AG04450 (cell line): ENCODE measurements at places on chromosomes 7 and 10. TPM values are rescaled to one million over a fixed set of nuclear protein-coding genes. Genes with fewer than 3 reads are reported as not detected.

- DNase-seq = no peak
Measured at GRCh38 chr7:45586542-45587520, 12.7 kb downstream of the ADCY1 start.

DNA sequence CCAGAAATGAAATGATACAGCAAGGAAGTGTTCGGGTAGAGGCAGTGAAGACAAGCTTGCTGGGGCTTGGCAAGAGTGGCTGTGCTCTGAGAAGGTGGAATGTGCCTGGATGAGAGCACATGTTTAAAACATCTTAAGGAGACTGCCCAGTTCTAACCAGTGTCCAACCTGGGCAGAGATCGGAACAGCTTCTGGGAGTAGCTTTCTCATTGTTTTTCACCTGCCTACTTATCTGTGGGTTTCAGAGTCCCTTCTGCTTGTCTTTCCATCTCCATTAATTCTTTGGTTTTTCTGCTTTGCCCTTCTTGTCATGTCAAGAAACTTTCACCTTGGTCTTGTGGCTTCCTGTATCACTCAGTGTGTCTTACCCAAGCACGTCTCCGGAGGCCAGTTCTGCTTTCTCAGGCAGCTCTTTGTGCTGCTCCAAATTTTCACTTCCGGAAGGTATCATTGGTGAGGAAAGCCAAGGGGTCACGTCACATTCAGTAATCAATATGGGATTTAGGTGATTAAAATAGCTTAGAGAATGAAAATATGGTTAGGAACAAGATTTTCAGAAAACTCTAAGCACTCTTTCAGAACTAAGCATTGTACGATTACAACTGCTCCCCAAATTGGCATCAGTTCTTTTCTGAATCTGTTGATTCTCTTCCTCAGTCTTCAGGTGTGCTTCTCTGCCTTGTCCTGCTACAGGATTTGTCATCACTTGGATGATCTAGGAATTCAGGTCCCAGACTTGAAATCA lies 5.5 kb upstream of the LAMB4 start:
- no peak for DNase-seq

GRCh38 chr7:128407751-128408708 lies 1.8 kb downstream of the IMPDH1 start:
- DNase-seq = no peak

The LRMDA gene
- polyA plus RNA-seq = 0.05 and 0.12 TPM in 2 replicates

DNA sequence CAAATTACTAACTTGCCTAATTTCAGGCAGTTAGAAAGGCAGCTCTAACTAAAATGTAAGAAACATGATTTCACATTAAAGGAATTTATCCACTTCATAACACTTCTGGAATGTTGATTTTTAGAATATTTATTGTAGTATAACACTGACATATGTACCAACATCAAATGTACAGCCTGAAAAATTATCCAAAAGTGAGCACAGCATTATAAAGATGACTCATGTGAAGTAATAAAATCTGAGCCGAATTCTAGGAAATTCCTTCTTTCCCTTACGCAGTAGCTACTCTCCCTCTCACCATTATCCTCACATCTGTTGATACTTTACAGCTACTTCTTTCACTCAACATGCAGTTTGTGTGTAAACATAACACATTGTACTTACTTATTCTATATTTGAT lies 610.6 kb downstream of the ZWINT start:
- no peak for DNase-seq

GRCh38 chr7:11655163-11655562 lies 176.8 kb downstream of the THSD7A start:
- no peak for DNase-seq

The CALML5 gene
- polyA plus RNA-seq = not detected in 2 replicates
